Activated CD4-positive, alpha-beta memory T cell treated with anti-CD3 and anti-CD28 coated beads, Interleukin-2, amount 10 ng/mL, durations not matched to agents 7 days and 5 days (primary cell): ENCODE measurements at places on chromosomes 3 and 15. TPM values are rescaled to one million over a fixed set of nuclear protein-coding genes. Genes with fewer than 3 reads are reported as not detected.

The ZNF385D gene
- not detected for total RNA-seq

The FBXO40 gene
- not detected for total RNA-seq

The NUP210 gene
- 161 TPM for total RNA-seq

GRCh38 chr3:25593001-25593400 lies 71.7 kb downstream of the TOP2B start:
- no peak for DNase-seq

DNA sequence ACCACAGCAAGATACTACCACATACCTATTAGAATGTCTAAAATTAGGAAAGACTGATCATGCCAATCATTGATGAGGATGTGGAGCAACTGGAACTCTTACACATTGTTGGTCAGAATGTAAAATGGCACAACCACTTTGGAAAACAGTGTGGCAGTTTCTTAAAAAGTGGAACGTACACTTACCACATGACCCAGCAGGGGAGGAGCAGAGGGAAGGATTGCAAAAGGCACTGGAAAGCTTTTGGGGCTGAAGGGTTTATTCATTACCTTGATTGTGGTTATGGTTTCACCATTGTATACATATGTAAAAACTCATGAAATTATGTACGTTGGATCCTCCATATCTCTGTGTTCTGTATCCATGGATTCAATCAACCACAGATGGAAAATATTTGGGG lies 3.3 kb upstream of the EHD4 start:
- no peak for DNase-seq

DNA sequence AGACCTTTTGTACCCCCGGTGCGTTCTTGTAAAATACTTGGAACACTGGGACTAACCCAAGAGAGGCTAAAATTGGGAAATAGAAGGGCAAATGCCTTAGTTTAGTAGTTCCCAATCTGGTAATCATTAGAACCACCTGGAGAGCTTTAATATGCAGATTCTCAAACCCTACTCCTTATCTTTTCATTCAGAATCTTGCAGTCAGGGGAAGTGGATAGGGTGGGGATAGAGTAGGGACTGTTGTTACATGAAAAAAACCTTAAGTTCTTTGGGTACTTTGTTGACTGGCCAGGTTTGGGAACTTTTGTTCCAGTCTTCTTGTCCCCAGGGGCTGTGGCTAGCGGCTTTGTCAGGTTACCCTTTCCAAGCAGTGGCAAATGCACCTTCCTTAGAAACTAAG lies 15.9 kb downstream of the MAPKBP1 start:
- DNase-seq = no peak

- no peak for DNase-seq
Measured at GRCh38 chr3:114518206-114518808, 224.5 kb downstream of the TIGIT start.

GRCh38 chr15:29337156-29337959 lies 67.7 kb upstream of the NSMCE3 start:
- no peak for DNase-seq

DNA sequence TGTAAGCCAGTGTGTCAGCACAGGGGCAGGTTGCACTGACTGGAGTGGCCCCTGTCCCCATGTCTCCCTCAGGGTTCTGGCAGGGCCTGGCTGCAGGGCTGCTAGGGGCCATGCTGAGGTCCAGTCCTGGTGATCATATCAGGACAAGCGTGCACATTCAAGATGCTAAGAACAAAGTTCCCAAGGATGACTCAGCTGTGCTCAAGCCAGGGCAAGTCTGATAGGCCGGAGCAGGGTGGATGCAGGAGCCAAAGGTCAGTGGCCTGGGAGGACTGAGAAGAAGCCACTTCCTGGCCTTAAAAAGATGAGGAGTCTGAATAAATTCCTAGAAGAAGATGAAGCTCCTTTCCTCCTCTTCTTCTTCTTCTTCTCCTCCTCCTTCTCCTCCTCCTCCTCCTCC lies 353.2 kb downstream of the AGBL1 start:
- no peak for DNase-seq

GRCh38 chr3:111767756-111768445 lies 91.2 kb upstream of the PHLDB2 start:
- DNase-seq = no peak

GRCh38 chr15:83113881-83114674 lies 6.6 kb downstream of the TM6SF1 start:
- no peak for DNase-seq

DNA sequence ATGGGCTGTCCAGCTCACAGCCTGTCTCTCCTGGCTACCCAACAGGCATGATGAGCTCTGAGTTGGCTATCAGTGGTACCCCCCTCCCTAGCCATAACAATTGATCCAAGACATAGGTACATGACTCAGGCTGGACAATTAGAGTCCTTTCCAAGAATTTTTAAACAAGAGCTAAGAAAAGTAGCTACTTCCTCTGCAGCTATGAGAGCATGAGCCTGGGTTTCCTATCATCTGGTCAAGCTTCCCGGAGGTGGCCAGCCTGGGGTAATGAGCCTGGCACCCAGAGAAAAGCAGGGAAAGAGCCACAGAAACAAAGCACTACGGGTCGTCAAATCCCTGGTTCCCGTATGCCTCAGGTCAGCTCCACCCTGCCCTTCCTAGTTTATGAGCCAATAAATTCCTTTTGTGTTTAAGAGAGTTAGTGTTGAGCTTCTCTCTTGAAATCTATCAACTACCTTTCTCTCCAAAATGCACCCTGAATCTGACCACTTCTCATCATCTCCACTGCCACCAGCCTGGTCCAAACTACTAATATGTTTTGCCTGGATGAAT lies 2.3 kb upstream of the SLC51B start:
- no peak for DNase-seq

- DNase-seq = no peak
Measured at GRCh38 chr15:90765531-90765930, 48.4 kb downstream of the BLM start.

DNA sequence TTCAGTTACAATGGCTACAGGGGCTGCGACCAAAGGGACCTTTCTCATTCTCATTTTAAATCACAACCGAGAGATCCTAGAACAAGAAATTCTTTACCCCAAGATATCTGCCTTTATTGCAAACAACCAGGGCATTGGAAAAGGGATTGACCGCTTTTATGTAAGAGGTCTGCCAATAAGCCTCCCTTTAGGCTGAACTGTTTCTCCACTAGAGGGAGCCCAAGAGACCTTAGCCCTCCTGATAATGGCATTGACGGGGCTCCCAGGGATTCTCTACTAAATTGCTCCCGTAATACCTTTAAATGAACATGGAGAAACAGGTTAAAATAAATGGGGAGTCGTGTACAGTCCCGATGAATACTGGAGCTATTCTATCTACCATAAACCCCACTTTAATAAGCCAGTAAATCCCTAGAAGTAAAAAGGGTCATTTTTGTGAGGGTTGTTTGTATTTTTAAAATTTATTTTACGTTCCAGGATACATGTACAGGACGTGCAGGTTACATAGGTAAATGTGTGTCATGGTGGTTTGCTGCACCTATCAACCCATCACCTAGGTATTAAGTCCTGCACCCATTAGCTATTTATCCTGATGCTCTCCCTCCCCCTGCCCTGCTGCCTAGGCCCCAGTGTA lies 7.5 kb upstream of the IGSF10 start:
- DNase-seq = no peak

DNA sequence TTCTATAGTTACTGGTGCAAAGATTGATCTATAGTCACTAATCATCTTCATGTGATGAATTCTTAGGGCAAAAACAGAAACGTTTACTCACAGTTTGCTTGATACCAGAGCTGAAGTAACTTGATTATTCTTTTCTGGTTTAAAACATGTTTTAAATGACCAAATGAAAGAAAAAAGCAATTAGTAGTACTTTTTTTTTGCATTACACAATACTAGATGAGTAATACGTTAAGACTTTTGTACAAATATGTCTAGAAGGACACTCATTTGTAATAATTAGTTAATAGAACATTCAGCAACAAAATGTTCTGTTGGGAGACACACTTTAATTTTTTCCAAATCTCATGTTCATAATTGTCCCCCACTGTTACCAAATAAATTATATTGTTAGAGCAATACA lies 523.2 kb downstream of the SOX2 start:
- DNase-seq = no peak

GRCh38 chr3:159831466-159831865 lies 157.2 kb upstream of the IL12A start:
- no peak for DNase-seq

DNA sequence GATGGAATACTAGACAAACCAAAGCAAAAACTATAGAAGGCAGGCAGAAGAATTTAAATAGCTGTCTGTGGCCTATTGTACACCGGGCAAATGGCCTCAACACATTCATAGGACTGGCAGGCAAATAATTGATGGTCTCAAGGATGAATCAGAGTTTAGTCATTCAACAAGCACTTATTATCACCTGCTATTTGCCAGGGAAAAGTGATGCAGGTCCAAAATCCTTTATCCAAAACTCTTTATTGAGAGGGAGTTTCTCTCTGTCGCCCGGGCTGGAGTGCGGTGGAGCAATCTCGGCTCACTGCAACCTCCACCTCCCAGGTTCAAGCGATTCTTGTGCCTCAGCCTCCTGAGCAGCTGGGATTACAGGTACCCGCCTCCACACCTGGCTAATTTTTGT lies 2.3 kb downstream of the EIF2AK4 start:
- DNase-seq = no peak

GRCh38 chr3:50714946-50715345 lies 40.2 kb downstream of the DOCK3 start:
- no peak for DNase-seq
